ENCODE measurements at places on chromosomes 1 and 21. TPM values are rescaled to one million over a fixed set of nuclear protein-coding genes. Genes with fewer than 3 reads are reported as not detected.

Gene ZNF648
- total RNA-seq = not detected

Gene HS2ST1
- 21.3 TPM for total RNA-seq

Gene B3GALT2
- total RNA-seq = 0.80 TPM

Gene SRSF4
- 90.3 TPM for total RNA-seq

DNA sequence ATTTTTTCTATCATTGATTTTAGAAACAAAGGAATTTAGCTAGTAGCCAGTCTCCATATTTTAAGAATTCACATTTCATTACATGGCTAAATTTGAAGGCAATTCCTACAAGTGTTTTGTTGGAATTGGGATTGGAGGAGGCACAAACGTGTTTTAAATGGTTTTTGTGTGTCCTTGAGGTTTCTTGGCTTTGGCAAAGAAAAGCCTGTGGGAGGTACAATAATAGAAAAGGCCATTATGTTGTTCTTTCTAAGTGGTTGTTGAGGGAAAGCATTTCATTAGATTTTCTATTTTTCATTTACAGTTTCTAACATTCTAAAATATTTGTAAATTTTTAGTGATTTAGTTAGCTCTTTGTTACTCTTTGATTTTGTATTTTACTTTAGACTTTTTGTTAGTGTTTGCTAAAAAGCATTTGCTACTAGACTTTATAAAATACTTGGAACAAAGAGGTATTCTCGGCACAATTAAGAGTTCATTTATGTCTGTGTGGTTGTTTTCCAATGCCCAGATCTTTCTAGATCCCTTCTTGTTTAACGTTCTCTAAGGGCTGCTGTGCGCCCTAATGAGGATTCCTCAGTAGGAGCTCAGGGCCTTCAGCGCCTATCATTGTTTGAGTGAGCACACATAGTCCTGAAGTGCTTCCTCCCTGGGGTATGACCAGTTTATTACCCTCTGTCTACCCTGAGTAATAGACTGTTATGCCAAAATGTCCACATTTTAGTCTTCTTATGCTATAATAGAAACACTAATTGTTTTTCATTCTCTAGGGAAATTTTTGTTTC lies 70.0 kb upstream of the KIAA1614 start:
- no peaks in the 10 kb centered on the region for H3K4me1 ChIP-seq
- no peak overlapping the region for H3K27ac ChIP-seq
- DNase-seq = no peak
- no peak overlapping the region for H3K4me3 ChIP-seq
- H3K27me3 ChIP-seq = no peaks in the 10 kb centered on the region
- H3K36me3 ChIP-seq = no peaks in the 10 kb centered on the region

DNA sequence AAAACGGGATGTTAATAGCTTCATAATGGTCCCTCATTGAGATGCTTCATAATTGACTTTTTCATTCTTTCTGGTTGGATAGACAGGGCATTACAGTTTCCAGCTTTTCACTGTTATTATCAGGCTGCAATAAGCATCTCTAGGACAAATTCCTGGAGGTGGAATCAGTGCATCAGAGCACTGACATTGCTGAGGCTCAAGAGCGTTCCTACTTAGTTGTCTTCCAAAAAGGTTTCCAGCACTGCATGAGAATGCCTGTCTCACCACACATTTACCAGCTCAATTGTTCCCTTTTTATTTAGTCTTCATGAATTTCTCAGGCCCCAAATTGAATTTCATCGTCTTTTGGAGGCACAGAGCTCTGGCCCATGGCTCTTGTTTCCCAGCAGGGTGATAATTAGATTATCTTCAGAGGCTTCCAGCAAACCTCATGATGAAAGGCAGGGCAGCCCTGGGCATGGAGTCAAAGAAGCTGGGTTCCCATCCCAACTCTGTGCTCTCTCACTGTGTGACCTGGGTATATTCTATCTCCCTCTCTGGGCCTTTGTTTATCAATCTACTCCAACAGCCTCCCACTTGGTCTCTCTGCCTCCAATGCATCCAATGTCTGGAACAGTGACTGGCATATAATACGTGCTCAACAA lies 451.4 kb downstream of the PTPRU start:
- no peaks in the 10 kb centered on the region for H3K36me3 ChIP-seq
- H3K27ac ChIP-seq = no peak overlapping the region
- H3K4me3 ChIP-seq = no peak overlapping the region
- DNase-seq = no peak
- no peaks in the 10 kb centered on the region for H3K27me3 ChIP-seq

GRCh38 chr1:66999640-67000400 lies 54.1 kb downstream of the SLC35D1 start:
- no peak for DNase-seq
- no peaks in the 10 kb centered on the region for H3K27me3 ChIP-seq
- no peak overlapping the region for H3K4me3 ChIP-seq
- H3K27ac ChIP-seq = no peak overlapping the region
- H3K36me3 ChIP-seq = no peaks in the 10 kb centered on the region

DNA sequence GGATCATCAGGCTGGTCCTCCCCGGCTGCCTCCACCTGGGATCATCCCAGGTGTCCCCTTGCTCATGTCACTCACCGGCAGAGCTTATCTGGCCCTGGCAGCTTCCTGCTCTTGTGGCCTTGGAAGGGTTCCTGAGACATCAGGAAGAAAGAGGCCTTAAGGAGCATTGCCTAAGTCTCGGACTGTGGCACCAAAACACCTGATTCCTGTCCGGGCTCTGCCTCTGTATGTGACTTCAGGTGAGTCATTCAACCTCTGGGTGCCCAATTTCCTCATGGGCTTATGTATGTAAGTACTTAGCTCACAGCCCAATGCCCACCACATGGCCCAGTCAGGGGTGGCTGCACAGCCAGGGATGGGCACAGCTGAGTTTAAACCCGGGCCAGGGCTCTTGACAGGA lies 255.9 kb upstream of the VAMP3 start:
- no peaks in the 10 kb centered on the region for H3K27me3 ChIP-seq
- no peak overlapping the region for H3K4me3 ChIP-seq
- no peaks in the 10 kb centered on the region for H3K36me3 ChIP-seq

DNA sequence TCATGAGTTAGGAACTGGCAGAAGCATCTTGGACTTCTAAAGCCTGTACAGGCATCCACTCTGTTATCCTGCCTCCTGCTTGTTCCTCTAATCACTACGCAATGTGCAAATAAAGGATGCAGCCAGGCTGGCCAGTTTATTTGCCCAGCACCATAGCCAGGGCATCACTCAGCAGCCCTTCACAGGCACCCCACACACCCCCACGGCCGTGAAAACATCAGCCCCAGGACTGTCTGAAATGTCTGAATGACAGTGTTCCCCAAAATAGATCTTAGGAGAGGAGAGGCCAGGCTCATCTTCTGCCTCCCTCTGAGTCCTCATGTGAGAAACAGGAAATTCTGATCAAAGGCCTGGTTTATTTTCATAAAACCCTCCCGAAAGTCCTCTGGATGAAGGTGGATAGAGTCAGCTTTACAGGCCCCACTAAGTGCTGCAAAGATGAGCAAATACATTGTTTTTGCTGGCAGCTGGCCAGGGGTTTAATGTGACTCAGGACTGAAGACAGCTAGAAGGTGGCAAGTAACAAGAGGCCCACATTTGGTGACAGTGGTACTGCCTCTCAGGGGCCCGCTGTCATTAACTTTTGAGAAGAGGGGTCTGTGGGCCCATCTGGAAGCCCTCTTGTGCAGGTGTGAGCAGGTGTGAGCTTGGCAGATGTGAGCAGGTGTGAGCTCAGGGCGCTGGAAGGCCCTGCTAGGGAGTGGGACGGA lies 32.9 kb downstream of the GRHL3 start:
- H3K4me3 ChIP-seq = no peak overlapping the region
- H3K27ac ChIP-seq = no peak overlapping the region
- H3K36me3 ChIP-seq = no peaks in the 10 kb centered on the region
- no peaks in the 10 kb centered on the region for H3K27me3 ChIP-seq

DNA sequence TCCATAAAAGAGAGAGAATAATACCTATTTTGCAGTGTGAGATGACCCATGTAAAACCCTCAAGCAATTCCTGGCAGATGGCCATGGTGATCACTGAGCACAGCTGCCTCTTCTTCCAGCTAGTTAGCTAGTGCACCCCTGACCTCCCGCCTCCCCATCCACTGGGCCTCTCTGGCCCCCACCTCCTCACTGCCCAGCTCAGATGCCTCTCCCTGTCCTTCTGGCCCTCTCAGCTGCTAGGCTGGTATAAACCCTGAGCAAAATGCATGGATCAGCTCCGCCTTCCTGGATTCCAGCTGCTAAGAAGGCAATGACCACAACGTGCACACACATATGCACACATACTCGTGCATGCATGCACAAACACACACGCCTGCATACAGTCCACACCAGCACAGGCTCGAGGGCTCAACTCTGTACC lies 117.2 kb downstream of the DMRTB1 start:
- no peak overlapping the region for H3K4me3 ChIP-seq
- H3K27me3 ChIP-seq = no peaks in the 10 kb centered on the region
- no peak overlapping the region for H3K27ac ChIP-seq

GRCh38 chr1:175178456-175178855 lies 14.1 kb downstream of the KIAA0040 start:
- no peak overlapping the region for H3K27ac ChIP-seq
- no peak for DNase-seq
- H3K4me3 ChIP-seq = no peak overlapping the region
- H3K4me1 ChIP-seq = no peaks in the 10 kb centered on the region
- H3K27me3 ChIP-seq = no peaks in the 10 kb centered on the region

- DNase-seq = no peak
- no peaks in the 10 kb centered on the region for H3K4me1 ChIP-seq
- H3K27ac ChIP-seq = no peak overlapping the region
- no peaks in the 10 kb centered on the region for H3K36me3 ChIP-seq
Measured at GRCh38 chr21:20802201-20802600, 196.0 kb upstream of the NCAM2 start.

GRCh38 chr1:65026235-65026634 lies 59.9 kb upstream of the JAK1 start:
- H3K27ac ChIP-seq = no peak overlapping the region
- H3K27me3 ChIP-seq = no peaks in the 10 kb centered on the region
- no peak for DNase-seq
- H3K4me3 ChIP-seq = no peak overlapping the region
- H3K36me3 ChIP-seq = no peaks in the 10 kb centered on the region

DNA sequence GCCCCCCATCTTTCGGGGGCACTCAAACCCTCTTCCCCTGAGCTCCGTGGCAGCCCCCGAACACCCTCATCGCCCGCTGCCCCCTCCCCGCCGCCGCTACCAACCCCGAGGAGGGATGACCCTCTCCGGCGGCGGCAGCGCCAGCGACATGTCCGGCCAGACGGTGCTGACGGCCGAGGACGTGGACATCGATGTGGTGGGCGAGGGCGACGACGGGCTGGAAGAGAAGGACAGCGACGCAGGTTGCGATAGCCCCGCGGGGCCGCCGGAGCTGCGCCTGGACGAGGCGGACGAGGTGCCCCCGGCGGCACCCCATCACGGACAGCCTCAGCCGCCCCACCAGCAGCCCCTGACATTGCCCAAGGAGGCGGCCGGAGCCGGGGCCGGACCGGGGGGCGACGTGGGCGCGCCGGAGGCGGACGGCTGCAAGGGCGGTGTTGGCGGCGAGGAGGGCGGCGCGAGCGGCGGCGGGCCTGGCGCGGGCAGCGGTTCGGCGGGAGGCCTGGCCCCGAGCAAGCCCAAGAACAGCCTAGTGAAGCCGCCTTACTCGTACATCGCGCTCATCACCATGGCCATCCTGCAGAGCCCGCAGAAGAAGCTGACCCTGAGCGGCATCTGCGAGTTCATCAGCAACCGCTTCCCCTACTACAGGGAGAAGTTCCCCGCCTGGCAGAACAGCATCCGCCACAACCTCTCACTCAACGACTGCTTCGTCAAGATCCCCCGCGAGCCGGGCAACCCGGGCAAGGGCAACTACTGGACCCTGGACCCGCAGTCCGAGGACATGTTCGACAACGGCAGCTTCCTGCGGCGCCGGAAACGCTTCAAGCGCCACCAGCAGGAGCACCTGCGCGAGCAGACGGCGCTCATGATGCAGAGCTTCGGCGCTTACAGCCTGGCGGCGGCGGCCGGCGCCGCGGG lies 837 bp downstream of the FOXD3 start:
- peak; percentile 41 for DNase-seq
- H3K27me3 ChIP-seq = peaks cover 98% of the 10 kb centered on the region
- no peak overlapping the region for H3K27ac ChIP-seq
- H3K36me3 ChIP-seq = no peaks in the 10 kb centered on the region
- H3K4me1 ChIP-seq = peaks cover 9% of the 10 kb centered on the region

DNA sequence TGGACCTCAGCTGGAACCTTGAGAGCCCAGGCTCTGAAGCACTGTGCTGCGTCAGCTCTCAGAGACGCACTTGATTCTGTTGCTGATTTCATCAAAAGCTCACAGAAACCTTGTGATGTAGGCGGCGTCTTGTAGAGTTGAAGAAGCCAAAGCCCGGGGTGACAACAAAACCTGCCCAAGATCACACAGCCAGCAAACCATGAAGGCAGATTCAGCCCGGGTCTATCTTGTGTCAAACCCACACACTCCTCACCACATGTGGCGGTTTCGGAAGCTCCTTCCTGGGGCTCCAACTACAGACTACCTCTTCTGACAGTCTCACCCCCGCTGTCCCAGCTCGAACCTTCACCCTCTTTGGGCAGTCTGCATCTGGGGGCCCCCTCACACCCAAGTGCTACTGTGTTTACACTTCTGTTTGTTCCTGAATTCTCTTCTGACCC lies 50.4 kb downstream of the TENT5C start:
- H3K27ac ChIP-seq = peak overlapping the region; percentile 10
- H3K4me1 ChIP-seq = no peaks in the 10 kb centered on the region
- no peaks in the 10 kb centered on the region for H3K27me3 ChIP-seq
- DNase-seq = peak; percentile 37
- H3K4me3 ChIP-seq = no peak overlapping the region
- H3K36me3 ChIP-seq = no peaks in the 10 kb centered on the region

DNA sequence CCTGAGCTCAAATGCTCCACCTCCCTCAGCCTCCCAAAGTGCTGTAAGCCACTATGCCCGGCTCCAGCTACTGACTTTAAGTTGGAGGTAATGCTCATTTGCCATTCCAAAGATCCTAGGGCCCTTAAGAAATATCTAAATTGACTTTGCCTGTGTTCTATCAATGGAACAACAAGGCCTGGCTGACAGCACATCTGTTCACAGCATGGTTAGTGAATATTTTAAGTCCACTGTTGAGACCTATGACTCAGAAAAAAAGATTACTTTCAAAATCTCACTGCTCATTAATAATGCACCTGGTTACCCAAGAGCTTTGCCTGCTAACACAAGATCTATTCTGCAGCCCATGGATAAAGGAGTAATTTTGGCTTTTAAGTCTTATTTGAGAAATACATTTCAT lies 3.5 kb upstream of the SSX2IP start:
- no peak overlapping the region for H3K27ac ChIP-seq
- no peaks in the 10 kb centered on the region for H3K36me3 ChIP-seq
- H3K4me3 ChIP-seq = no peak overlapping the region
- no peaks in the 10 kb centered on the region for H3K4me1 ChIP-seq

Measured in colonic mucosa (tissue), 4 donors.